Stimulated activated CD8-positive, alpha-beta memory T cell treated with anti-CD3 and anti-CD28 coated beads, Interleukin-2, amount 100 ng/mL, for 1 hour (primary cell): ENCODE measurements at places on chromosomes 3 and 15.

DNA sequence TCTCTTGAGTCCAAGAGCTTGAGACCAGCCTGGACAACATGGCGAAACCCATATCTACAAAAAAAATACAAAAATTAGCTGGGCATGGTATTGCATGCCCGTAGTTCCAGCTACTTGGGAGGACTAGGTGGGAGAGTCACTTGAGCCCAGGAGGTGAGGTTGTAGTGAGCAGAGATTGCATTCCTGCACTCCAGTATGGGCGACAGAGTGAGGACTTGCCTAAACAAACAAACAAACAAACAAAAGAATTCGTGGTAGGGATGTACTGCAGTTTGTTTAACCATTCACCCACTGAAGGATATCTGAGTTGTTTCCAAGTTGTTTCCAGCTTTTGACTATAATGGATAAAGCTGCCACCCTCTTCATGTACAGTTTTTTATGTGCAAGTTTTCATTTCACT is 7.5 kb upstream of the NMD3 start:
- no peak for DNase-seq

GRCh38 chr15:56965231-56966013 is 47.0 kb downstream of the TCF12 start:
- DNase-seq = no peak

GRCh38 chr3:149850787-149851584 is 38.0 kb downstream of the RNF13 start:
- no peak for DNase-seq

GRCh38 chr3:54835701-54836100 is 92.2 kb downstream of the LRTM1 start:
- DNase-seq = no peak

DNA sequence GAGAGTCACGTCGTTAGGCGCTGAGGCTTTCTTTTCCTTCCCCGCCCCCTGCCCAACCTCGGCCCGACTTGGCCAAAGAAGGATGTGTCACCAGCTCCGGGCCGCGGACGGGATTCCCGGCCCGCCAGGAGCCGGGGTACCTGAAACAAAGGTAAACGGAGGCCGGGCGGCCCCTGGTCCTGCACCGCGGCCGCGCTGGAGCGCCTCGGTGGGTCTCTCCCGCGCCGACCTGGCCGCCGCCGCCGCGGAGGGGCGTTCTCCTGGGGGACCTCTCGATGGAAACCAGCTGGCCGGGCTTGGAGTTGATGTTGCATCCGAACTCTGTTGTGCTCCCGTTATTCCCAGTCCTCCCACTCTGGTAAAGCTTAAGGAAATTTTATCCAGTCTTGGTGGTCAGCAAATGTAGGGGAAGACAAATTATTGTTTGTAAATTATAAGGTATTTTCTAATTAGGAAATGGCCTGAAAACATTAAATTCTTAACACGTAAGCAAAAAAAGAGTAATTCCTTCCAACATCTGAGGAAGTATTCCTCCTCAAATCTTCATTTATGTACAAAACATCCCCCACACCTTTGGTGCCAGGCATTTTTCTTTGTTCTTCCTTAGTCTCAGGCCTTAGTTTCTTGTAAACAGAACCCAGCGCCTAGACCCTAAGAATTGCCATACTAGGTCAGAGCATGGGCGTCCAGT is 888 bp downstream of the PPP2R3A start:
- DNase-seq = no peak

- no peak for DNase-seq
Observed at GRCh38 chr3:42613462-42613861, 13.0 kb downstream of the NKTR start.

GRCh38 chr15:39643727-39644126 is 62.8 kb downstream of the THBS1 start:
- no peak for DNase-seq

DNA sequence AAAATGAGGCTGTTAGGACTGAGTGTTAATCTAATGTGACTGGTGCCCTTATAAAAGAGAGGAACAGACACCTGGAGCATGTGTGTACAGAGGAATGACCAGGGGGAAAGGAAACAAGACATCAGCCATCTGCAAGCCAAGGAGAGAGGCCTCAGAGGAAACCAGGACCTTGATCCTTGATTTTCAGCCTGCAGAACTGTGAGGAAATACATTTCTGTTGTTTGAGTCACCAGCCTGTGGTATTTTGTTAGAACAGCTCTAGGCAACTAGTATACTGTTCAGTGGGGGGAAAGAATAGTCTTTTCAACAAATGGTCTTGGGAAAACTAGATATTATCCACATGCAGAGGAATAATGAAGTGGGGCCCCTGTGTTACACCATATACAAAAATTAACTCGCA is 80.6 kb downstream of the CCR1 start:
- DNase-seq = no peak

GRCh38 chr3:7421065-7421464 is 560.1 kb downstream of the GRM7 start:
- no peak for DNase-seq
